ENCODE measurements at places on chromosomes 4 and X. TPM values are rescaled to one million over a fixed set of nuclear protein-coding genes. Genes with fewer than 3 reads are reported as not detected.

RRAGB gene
- total RNA-seq, result 29.6 TPM

PAGE5 gene
- not detected for total RNA-seq

DCAF12L2 gene
- total RNA-seq, result not detected

SPANXC gene
- total RNA-seq, result not detected

ATP10D gene
- total RNA-seq, result 10.5 TPM

DRD5 gene
- not detected for total RNA-seq

BEX5 gene
- total RNA-seq, result not detected

SOX3 gene
- not detected for total RNA-seq

ADGRL3 gene
- 4.5 TPM for total RNA-seq

Measured in bladder microvascular endothelial cell (primary cell).